Heart right ventricle (tissue), 16 donors: ENCODE measurements at places on chromosomes 3 and 15.

DNA sequence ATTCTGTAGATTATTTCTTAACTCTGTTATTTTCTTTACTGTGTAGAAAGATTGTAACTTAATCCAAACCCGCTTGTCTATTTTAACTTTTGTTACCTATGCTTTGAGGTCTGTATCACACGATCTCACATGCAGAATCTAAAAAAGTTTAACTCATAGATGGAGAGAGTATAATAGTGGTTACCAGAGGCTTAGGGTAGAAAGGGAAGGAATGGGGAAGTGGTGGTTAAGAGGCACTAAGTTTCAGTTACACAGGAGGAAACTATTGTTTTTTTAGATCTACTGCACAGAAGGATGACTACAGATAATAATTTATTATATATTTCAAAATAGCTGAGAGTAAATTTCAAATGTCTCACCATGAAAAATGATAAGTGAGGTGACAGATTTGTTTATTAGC lies 515.2 kb downstream of the RSL24D1 start:
- DNase-seq, result no peak

- no peak for DNase-seq
Observed at GRCh38 chr3:121735047-121735696, 14.4 kb downstream of the GOLGB1 start.

DNA sequence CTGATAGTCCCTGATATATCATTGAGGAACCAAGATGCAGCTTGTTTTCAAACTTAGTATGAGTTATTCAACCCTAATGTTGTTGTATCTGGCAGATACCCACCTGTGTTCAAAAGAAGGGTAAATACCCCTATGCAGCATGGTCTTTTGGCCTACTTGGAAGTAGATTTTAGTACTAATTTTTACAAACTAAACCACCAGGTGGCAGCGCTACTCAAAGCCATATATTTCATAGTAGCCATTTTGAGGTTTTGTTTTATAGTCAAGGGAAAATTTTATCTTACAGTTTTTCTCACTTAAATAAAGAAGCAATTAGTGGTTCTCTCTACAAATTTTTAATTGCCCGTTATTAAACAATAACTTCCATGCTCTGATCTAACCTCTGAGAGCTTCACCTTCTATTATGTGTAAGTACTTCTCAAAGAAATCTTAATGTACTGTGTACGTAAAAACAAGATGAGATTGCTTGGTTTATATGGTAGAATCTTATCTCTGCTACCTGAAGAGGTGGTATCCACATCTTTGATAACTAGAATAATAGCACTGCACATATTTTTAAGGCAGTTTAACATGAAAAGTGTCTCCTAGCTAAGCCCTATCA lies 31.5 kb upstream of the MLF1 start:
- DNase-seq, result no peak

GRCh38 chr3:110307065-110307809 lies 764.4 kb upstream of the NECTIN3 start:
- DNase-seq, result no peak

DNA sequence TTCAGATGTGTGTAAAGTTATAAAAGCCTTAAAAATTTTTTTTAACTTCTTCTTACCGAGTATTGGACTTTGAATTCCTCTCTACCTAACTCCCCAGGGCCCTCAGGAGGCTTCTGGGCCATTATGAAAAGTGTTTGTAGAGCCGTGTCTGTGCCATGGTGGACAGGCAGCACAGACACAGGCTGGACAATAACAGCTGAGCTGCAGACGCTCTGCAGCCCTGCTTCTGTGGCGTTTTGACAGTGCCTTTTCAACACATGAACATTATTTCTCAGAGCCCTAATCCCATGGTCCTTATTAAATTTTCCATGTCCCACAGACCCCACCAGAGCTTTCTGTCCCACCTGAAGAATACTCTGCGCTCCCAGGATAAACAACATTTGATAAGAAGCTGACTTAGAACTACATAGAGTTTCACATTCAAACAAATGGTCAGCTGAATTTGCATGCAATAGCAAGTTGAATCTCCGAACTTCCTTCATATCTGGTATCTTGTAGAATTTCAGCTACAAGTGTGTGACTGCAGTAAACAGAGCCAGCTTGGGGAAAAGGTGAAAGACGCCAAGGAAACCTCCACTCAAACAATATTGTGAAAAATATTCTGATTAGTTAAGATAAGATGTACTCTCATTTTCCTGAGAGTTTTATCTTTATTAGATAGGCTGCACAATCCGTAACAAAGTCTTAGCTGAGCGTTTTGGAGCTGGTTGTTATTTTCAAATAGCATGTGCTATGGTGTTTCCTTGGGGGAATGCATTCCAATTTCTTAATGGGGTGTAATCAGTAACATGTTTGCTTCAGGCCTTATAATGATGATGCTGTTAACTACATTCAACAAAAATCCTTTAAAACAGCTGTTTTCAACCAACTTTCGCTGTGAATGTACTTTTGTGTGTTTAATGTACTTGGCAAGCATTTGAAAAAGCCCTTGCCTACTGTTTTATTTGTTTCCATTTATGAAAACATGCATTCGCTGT lies 378.2 kb downstream of the MECOM start:
- DNase-seq, result no peak

GRCh38 chr15:96858694-96859093 lies 528.2 kb downstream of the NR2F2 start:
- DNase-seq, result no peak

DNA sequence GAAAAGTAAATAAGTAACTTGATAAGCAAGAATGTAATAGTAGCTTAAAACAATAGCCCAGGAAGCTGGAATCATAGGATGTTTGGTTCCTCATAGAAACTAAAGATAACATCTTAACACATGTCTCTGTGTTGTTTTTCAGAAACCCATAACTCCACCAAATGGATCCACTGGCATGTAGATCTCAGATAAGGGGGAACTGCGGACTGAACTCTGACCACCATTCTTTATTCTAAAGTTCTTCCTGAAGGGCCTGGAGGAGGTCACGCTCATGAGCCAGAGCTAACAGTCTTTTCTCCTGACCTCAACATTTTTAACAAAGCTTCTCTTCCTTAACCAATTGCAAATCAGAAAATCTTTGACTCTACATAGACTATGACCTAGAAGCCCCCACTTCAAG lies 101.9 kb downstream of the SOX14 start:
- no peak for DNase-seq

DNA sequence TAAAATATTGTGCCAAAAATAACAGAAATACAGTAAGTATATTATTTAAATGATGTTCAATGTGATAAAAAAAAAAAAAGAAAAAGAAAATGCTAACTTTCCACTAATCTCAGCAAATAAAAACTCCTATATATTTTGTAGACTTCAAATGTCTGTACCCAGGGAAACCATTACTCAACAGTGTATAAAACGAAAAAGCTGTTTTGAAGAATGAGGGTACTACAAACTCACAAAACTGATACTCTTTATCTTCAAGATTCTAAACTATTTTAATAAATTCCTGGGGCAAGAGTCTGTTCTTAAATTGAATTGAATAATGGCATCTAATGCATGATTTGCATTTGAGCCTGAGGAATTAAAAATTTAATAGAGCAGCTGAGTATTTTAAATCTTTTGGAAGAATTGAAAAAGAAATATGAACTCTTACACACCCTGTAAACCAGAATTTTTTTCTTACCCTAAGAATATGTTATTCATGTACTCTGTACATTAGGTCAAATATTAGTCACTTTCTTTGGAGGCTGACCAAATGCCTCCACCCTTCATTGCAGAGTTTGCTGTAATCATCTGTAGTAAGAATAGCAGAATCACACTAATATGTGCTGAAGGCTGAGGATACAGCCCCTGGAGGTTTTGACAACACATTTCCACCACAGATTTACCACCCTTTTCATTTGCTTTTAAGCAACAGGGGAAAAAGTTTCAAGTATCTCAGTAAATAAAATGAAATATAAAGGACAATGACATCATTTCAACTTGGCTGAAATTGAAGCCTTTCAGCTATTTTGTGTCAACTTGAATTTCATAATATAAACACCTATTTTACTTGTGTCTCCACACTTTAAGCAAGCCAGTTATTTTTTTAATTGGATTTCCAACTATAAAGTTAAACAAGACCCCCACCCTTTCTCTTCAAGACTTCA lies 79.7 kb downstream of the FBN1 start:
- no peak for DNase-seq
